ENCODE measurements at places on chromosomes 13 and 19.

DNA sequence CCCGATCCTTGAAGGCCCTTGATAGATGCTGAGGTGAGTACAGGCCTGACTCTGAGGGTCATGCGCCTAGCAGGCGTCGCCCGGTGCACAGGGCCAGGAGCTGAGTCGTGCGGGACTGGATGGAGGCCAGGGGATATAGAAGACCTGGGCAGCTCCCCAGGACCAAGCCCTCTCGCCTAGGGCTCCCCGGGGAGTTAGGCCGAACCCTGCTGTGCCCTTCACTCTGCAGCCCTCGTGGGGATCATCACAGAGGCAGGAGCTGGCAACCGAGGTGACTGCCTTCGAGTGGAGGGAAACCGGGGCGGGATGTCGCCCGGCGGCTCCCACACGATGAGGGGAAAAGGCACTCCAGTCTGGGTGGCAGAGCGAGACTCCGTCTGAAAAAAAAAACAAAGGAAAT lies 11.7 kb downstream of the CSNK1G2 start:
- DNase-seq, result no peak

DNA sequence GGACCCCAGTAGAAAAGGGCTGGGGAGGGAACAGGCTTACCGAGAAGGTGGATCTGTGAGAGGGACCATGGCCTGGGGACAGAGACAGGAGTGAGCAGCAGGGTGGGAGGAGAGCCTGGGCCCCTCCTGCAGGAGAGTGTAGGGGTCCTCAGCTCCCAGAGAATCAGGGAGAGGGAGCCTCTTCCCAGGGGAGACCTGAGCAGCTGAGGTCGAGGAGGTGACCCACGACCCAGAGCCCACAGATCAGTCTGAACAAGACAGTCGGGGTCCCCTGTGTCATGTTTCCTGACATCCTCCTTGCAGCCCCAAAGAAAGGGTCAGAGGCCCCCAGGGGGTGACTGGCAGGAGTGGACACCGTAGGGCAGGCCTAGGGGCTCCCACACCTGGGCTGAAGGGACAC lies 6.7 kb downstream of the CEACAM4 start:
- DNase-seq, result no peak

DNA sequence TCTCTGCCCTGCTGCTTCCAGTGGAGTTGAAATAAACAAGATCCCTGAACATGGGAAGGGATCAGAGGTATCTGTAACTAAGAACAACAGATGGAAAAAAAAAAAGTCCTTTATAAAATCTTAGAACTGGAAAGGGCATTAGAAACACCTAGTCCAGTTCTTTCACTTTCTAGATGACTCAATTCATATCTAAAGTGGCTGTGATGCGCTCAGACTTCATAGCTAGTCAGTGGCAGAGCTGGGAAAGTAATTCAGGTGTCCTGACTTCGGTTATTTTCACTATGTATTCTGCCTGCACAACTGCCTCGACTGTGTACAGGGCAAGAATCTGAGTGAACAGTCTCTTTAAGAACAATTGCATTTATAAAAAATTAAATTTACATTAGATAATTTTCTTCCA lies 151.8 kb upstream of the TMTC4 start:
- peak; percentile 6 for DNase-seq

DNA sequence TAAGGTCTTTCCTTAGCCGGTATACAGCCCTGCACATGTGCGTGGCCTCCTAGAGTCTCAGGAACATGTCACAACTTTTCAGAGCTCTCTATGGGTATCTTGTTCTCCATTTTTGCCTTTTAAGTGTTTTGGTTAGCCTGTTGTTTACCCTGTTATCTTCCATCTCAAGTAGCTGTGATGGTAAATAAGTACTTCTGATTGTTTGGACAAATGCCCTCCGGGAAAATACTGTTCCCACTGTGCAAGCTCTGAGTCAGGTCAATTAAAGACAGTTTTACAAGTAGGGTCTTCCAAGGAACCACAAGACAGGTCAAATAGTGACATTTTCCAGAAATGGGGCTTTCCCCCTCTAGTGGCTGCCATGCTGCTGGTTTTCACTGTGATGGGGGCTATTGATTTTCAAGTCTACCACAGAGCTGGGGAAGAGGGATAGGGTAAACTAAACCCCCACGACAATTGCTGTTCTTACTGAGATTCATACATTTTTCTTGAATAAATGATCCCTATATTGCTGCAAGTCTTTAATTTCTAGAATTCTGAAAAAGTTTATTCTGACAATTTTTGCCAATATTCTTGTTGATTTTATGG lies 109.5 kb downstream of the TM9SF2 start:
- no peak for DNase-seq
